ENCODE measurements at places on chromosomes 6 and 20. TPM values are rescaled to one million over a fixed set of nuclear protein-coding genes. Genes with fewer than 3 reads are reported as not detected.

DNA sequence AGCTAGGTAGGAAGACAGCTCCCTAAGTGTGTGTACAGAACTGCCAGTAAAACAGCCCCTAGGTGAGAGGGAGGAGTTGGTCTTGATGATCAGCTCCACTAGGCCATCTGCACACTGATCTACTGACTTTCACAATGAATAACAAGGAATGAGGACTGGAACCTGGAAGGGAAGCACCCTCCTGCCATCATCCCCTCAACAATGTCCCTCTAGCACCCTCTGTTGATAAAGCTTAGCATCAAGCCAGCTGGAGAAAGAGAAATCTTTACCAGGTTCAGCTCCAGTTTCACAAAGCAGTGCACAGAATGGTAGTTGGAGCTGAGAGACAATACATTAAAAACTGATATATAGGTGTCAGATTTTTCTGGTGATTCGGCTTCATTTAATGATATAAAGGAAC is 57.2 kb upstream of the IRAK1BP1 start:
- no peaks in the 10 kb centered on the region for H3K4me1 ChIP-seq
- H3K27ac ChIP-seq, result no peak overlapping the region
- H3K27me3 ChIP-seq, result no peaks in the 10 kb centered on the region

- peaks cover 4% of the 10 kb centered on the region for H3K27me3 ChIP-seq
- no peak overlapping the region for H3K27ac ChIP-seq
- H3K36me3 ChIP-seq, result no peaks in the 10 kb centered on the region
- H3K4me1 ChIP-seq, result no peaks in the 10 kb centered on the region
- H3K4me3 ChIP-seq, result no peak overlapping the region
These were observed 2.8 kb upstream of the RAB23 start for GRCh38 chr6:57224769-57225515.

DNA sequence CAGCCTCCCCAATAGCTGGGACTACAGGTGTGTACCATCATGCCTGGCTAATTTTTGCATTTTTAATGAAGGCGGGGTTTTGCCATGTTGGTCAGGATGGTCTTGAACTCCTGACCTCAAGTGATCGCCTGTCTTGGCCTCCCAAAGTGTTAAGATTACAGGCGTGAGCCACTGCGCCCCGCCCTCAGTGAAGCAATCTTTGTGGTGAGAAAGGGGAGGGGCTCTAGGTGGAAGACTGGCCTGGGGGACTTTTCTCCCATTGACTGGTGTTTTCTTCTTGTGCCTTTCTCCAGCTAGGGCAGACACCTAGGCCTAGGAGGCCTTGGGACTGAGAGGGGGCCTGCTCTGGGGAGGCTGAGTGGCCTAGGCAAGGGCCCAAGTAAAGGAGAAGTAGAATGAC is 84.1 kb downstream of the DNAAF9 start:
- no peak for DNase-seq
- H3K27me3 ChIP-seq, result no peaks in the 10 kb centered on the region
- H3K4me3 ChIP-seq, result no peak overlapping the region
- no peak overlapping the region for H3K27ac ChIP-seq
- peaks cover 13% of the 10 kb centered on the region for H3K36me3 ChIP-seq

- no peak overlapping the region for H3K27ac ChIP-seq
- H3K27me3 ChIP-seq, result peaks cover 37% of the 10 kb centered on the region
- no peaks in the 10 kb centered on the region for H3K4me1 ChIP-seq
These were observed 13.4 kb downstream of the PRSS16 start for GRCh38 chr6:27260836-27261375.

GRCh38 chr6:14274546-14275492 is 157.2 kb downstream of the CD83 start:
- H3K4me1 ChIP-seq, result peaks cover 15% of the 10 kb centered on the region
- no peaks in the 10 kb centered on the region for H3K27me3 ChIP-seq
- H3K27ac ChIP-seq, result no peak overlapping the region
- DNase-seq, result no peak
- H3K4me3 ChIP-seq, result no peak overlapping the region

- H3K27me3 ChIP-seq, result no peaks in the 10 kb centered on the region
- H3K36me3 ChIP-seq, result no peaks in the 10 kb centered on the region
- DNase-seq, result no peak
These were observed 4.8 kb downstream of the LRP11 start for GRCh38 chr6:149859368-149859767.

HLA-DPB1 gene
- 209 TPM for total RNA-seq

GRCh38 chr6:13526727-13527670 is 39.6 kb upstream of the GFOD1 start:
- peaks cover 34% of the 10 kb centered on the region for H3K4me1 ChIP-seq
- peak overlapping the region; percentile 95 for H3K27ac ChIP-seq
- H3K36me3 ChIP-seq, result no peaks in the 10 kb centered on the region
- no peaks in the 10 kb centered on the region for H3K27me3 ChIP-seq
- H3K4me3 ChIP-seq, result no peak overlapping the region
- DNase-seq, result peak; percentile 89

CRIP3 gene
- total RNA-seq, result 7.0 TPM

GRCh38 chr6:2748183-2748582 is 2.5 kb downstream of the MYLK4 start:
- H3K27me3 ChIP-seq, result no peaks in the 10 kb centered on the region
- H3K27ac ChIP-seq, result no peak overlapping the region
- DNase-seq, result no peak
- no peaks in the 10 kb centered on the region for H3K36me3 ChIP-seq
- no peaks in the 10 kb centered on the region for H3K4me1 ChIP-seq
- no peak overlapping the region for H3K4me3 ChIP-seq

BTN3A1 gene
- total RNA-seq, result 142 TPM

DNA sequence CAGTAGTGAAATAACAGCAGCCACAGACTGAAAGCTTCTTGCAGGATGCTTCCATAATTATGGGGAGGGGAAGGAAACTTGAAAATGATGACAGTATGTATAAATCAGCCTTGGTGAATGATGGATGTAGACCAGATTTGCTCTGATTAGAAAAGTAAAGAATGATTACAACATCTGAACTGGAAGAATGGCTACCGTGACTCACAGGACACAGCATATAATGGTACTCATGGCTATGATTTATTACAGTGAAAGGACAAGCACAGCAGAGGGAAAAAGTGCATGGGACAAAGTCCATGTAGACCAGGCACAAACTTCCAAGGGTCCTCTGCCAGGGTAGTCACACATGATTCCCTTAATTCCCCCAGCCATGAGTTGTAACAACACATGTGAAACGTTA is 70.7 kb upstream of the POPDC3 start:
- DNase-seq, result no peak
- no peak overlapping the region for H3K4me3 ChIP-seq
- no peaks in the 10 kb centered on the region for H3K36me3 ChIP-seq
- H3K4me1 ChIP-seq, result no peaks in the 10 kb centered on the region
- no peaks in the 10 kb centered on the region for H3K27me3 ChIP-seq

DNA sequence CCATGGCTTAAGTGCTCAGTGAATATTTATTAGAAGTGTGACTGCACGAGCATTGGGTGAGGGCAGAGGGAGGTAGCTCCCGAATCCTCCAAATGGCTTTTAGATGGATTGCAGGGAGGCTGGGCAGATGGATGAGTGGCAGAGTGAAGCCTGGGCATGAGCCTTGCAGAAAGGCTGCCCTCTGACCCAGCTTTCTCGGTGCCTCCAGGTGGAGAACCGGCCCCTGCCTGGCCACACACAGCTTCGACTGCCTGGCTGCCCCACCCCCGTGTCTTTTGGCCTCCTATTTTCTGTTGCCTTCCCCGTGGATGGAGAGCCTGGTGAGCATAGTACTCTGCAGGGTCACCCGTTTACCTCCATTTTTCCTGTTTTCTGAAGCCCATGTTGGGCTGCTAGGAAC is 3.4 kb downstream of the VARS2 start:
- H3K27me3 ChIP-seq, result no peaks in the 10 kb centered on the region
- peaks cover 18% of the 10 kb centered on the region for H3K4me1 ChIP-seq
- H3K36me3 ChIP-seq, result peaks cover 48% of the 10 kb centered on the region
- no peak overlapping the region for H3K27ac ChIP-seq
- no peak overlapping the region for H3K4me3 ChIP-seq

DNA sequence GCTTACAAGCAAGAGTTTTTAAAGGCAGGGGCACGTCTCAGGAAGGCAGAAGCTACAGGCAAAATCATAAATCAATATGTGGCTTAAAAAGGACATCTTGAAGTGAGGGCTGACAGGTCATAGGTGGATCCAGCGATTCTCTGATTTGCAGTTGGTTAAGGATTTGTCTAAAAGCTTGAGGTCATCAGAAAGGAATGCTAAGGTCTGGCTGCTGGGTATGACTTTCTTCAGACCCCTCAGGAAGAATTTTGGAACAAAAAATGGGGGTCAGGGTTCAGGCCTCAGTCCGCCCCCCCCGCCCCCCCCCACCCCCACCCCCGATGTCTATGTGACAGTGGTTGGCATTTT is 261.9 kb downstream of the CDH4 start:
- no peak overlapping the region for H3K27ac ChIP-seq
- no peaks in the 10 kb centered on the region for H3K4me1 ChIP-seq
- no peak for DNase-seq
- no peaks in the 10 kb centered on the region for H3K27me3 ChIP-seq

PRRC2A gene
- 127 TPM for total RNA-seq

DNA sequence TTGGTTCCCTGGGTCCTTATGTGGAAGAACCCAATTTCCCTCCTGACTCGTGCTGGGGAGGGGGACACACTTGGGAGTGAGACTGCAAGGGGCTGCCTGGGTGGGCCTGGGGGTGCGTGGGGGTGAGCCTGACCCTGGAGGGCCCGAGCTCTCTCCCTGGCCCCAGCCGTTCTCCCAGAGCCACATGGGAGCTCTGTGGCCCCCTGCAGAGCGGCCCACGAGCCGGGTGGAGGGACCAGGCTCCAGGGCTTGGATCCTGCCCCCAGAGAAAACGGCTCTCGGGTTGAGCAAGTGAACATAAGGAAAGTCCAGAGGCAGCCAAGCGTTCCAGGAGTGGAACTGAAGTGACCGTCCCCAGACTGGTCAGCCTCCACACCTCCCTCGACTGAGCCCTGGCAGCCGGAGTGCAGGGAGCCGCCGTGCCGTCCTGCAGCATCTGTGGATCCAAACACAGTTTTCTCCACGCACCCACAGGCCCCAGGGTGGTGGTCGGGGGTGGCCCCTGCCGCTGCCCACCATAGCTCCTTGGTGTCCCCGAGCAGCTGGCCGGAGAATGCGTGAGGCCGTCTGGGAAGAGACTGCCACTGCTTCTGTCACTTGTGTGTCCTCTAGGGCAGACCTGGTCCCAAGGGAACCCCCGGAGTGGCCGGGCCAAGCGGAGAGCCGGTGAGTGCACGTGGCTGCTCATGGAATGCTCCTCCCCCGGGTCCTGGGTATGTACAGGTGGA is 10.6 kb downstream of the COL9A3 start:
- no peak overlapping the region for H3K27ac ChIP-seq
- H3K36me3 ChIP-seq, result no peaks in the 10 kb centered on the region
- H3K27me3 ChIP-seq, result no peaks in the 10 kb centered on the region
- DNase-seq, result no peak
- H3K4me3 ChIP-seq, result no peak overlapping the region

RAET1E gene
- total RNA-seq, result 1.4 TPM

DNA sequence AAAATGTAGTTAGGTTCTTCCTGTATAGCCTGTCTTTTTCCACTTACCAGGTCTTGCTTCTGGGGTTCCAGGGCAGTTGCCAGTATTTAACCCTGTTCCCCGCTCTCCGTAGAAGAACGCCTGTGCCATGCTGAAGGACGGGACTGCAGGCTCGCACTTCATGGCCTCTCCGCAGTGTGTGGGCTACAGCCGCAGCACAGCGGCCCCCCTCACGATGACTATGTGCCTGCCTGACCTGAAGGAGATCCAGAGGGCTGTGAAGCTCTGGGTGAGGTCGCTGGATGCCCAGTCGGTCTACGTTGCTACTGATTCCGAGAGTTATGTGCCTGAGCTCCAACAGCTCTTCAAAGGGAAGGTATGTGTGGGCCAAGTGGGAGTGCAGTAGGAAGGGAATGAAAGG is 23.0 kb downstream of the POFUT1 start:
- no peaks in the 10 kb centered on the region for H3K27me3 ChIP-seq
- no peak overlapping the region for H3K27ac ChIP-seq
- peaks cover 11% of the 10 kb centered on the region for H3K4me1 ChIP-seq
- no peak for DNase-seq
- H3K4me3 ChIP-seq, result no peak overlapping the region

DNA sequence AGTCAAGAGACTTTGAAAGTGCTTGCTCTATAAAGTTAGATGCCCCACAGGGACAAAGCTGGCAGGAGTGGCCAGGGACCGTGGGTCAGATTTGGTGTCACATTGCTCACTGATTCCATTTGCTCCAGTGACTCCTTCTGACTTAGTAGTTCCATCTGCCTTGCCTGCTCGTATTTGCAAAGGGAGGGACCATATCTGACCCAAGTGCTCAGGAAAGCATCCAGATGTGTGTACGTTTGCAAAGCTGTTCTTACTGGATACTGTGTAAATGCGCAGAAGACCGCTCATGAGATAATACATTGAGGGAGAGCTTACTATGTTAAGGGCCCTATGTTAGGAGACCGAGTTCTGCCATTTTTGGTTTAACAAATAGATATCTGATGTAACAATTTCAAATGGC is 21.2 kb upstream of the CCN6 start:
- H3K27ac ChIP-seq, result no peak overlapping the region
- H3K27me3 ChIP-seq, result no peaks in the 10 kb centered on the region
- no peaks in the 10 kb centered on the region for H3K36me3 ChIP-seq
- DNase-seq, result no peak
- peaks cover 20% of the 10 kb centered on the region for H3K4me1 ChIP-seq

CFAP206 gene
- 0.46 TPM for total RNA-seq

BCAS1 gene
- total RNA-seq, result 0.44 TPM

DNA sequence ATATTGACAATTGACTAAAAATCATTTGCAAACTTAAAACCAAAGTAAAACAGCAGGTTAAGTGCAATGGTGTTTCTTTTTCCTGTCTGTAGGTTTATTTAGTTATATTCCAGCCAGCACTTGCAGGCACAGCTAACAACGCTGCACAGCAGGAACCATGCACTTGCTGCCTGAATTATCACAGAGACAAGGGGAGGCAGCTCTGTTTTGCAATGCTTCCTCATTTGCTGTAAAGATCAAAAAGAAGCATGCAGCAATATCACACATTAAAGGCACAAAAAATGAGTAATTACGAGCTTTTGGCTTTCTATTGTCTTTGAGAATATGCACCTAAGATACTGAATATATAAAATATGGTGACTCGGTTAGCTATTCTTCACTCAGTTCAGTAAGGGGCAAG is 241.9 kb downstream of the EPHA7 start:
- no peaks in the 10 kb centered on the region for H3K27me3 ChIP-seq
- H3K36me3 ChIP-seq, result no peaks in the 10 kb centered on the region
- no peaks in the 10 kb centered on the region for H3K4me1 ChIP-seq
- DNase-seq, result no peak
- H3K4me3 ChIP-seq, result no peak overlapping the region

HSD17B8 gene
- total RNA-seq, result 11.2 TPM

- no peaks in the 10 kb centered on the region for H3K27me3 ChIP-seq
- no peaks in the 10 kb centered on the region for H3K36me3 ChIP-seq
- no peak overlapping the region for H3K27ac ChIP-seq
These were observed 35.5 kb downstream of the ISM1 start for GRCh38 chr20:13256606-13257005.

DNA sequence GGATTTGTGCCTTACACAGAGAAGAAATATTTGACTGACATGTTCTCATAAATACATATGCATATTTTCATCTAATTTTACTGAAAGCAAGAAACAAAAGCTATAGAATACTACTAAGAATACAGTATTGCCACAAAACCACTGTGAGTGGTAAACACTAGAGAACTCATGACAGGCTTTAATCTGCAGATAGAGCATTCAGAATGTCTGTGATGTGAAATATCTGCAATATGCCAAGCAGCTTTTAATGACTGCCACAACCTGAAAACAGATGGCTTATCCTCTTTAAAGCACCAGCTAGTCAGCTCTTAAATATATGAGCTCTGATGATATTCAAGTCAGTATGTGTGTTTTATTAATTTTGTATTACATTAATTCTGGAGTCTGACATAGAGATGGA is 3.4 kb downstream of the NAPB start:
- peaks cover 3% of the 10 kb centered on the region for H3K4me1 ChIP-seq
- H3K27me3 ChIP-seq, result no peaks in the 10 kb centered on the region
- no peak overlapping the region for H3K27ac ChIP-seq
- DNase-seq, result no peak
- no peaks in the 10 kb centered on the region for H3K36me3 ChIP-seq
- no peak overlapping the region for H3K4me3 ChIP-seq

SYCP2L gene
- not detected for total RNA-seq

KIF25 gene
- total RNA-seq, result 0.32 TPM
